AG09309 (cell line): ENCODE measurements at places on chromosomes 12 and 14.

GRCh38 chr14:74567646-74568379 is 44.2 kb downstream of the LTBP2 start:
- no peak for DNase-seq

DNA sequence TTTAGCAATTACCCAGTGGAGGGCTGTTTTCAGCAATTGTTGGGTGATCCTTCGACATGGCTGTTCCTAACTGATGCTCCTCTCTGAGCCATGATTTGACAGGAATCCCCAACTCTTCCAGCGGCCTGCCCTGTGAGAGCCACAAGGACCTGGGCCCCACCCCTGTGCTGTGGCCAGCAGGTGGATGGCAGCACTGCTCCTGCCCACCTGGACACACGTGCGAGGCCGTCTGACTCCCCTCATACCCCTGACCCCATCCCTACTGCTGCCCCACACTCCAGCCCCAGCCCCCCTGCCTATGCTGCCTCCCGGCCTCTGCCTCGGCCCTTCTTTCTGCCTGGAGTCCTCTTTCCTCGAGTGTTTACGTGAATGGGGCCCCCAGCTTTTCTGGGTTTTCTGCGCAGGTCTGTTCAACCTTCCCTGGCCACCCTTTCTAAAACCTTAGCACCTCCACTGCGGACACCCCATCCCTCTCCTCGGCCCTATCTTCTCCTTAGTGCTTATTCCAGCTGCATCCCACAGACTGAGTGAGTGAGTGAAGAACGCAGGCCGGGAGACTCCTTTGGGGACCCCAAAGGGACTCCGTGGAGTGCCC is 111.4 kb downstream of the DICER1 start:
- no peak for DNase-seq

GRCh38 chr14:105879503-105879866 is 353.1 kb downstream of the TMEM121 start:
- DNase-seq = no peak

DNA sequence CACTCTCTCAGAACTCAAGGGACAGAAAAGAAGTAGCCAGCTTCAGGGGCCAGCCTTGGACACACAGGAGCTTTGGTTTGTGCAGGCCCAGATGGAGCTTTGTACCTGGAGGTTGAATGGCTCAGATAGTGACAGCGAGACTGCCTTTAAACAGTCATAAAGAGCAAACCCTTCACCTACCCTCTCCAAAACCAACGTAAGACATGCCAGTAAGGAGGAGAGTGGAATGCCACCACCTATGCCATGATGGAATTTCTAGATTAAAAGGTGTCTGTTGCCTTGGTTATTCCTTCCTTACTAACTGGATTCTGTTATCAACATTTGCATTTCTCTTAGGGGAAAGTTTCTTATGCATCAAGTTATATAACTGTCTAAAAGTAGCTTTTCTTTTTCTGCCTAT is 98.1 kb downstream of the EML1 start:
- DNase-seq = no peak

DNA sequence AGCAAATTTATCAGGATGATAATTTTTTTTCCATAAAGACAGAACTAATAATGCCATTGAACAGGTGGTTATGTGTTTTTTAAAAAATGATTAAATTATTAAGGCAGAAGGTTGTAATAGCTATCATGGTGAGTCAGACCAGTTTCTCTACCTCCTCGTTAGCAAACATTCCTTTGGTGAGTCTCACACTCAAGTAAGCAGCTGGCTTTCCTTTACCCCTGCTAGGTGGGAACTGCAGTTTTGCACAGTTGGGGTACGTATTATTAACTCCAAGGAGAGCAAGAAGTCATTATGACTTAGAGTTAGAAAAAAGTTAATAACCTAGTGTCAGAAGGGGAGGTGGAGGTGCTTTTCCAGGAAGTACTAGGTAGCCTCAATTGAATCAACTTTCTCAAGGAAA is 165.3 kb downstream of the SNAPC1 start:
- DNase-seq = no peak

DNA sequence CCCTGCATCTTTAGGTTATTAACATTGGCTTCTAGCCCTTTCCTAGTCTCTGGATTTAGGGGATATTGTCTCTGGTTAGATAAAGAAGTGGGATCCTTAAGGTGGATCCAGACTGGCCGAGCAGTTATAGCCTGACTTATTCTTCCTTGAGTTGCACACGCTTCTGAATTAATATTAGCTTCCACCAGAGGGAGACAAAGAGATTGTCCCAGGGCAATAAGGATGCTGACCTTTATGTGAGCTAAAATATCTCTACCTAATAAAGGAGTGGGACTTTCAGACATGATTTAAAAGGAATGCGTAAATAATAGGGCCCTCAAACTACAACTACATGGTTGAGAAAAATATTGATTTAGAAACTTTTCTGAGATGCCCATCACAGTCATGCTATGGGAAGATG is 139.7 kb downstream of the SLCO1B3 start:
- DNase-seq = no peak

- no peak for DNase-seq
Observed at GRCh38 chr14:63725786-63726460, 1.9 kb downstream of the SGPP1 start.

DNA sequence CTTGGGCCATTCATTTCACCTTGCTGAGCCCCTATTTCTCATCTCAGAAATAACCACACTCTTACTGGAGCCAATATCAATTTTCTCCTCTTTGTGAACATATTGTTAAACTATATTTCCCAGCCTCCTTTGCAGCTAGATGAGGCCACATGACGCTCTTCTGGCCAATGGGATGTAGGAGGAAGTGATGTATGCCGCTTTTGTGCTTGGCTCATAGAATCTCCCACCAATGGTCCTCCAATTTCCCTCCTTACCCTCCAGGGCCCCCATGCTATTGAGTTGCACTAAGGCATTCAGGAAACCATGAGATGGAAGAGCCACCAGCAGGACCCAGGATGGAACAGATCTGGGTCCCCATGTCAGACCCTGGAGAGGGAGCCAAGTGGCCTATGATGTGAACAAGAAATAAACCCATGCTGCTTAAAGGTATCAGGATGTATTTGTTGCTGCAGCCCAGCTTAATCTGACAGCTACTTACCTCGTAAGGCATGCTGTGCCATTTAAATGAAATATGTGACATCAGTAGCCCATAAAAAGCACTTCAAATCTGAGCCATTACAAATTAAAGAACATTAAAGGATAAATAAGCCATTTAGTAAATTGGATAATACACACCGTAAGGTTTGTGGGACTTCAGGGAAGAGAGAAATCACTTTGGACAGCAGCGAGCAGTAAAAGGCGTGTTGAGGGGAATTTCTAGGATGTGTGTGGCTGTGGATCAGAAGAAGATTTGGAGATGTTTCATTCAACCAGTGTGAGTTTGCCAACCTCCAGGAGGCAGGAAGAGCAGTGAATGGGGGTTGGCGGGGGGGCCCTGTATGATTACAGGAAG is 24.4 kb upstream of the BDKRB2 start:
- DNase-seq = no peak

DNA sequence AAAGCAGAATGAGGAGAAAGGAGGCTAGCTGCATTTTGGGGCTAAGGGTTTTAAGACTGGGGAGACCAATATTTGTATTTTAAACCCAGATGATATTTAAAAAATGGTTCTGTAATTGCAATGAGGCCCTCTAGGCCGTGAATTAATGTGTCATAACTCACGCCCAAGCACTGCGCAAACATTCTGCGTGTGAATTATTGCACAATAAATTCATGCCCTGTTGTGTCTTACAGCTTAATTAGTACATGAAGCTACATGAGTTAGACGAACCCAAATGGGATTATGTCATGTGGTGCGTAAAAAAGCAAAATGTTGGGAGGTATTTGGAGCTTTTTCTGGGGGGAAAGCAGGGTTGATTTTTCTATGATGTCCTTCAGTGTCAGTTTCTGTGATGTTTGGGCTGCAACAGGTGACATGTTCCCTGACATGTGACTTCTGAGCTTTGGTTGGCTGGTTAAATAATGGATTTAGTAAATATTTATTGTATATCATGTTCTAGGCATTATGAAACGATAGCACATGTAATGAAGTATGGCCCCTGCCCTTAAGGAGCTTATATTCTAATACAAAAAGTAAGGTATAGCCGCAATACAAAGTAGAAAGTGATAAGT is 30.4 kb upstream of the CISTR start:
- DNase-seq = no peak

DNA sequence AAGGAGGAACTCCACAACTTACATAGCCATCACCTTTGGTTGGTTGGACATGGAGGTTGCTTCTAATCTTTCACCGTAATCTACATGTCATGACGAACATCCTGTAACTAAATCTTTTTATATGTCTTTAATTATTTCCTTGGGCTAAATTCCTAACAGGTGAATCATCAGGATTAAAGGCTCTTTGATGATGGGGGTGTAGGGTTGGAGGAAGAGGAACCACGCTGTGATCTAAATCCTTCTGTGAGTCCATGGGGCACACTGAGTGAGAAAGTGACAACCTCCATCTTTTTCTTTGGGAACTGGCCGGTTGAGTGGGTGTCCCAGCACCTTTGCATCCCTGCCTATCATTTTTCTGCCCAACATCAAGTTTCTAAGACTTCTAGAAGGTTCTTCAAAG is 31.1 kb upstream of the MAP1LC3B2 start:
- peak; percentile 71 for DNase-seq

DNA sequence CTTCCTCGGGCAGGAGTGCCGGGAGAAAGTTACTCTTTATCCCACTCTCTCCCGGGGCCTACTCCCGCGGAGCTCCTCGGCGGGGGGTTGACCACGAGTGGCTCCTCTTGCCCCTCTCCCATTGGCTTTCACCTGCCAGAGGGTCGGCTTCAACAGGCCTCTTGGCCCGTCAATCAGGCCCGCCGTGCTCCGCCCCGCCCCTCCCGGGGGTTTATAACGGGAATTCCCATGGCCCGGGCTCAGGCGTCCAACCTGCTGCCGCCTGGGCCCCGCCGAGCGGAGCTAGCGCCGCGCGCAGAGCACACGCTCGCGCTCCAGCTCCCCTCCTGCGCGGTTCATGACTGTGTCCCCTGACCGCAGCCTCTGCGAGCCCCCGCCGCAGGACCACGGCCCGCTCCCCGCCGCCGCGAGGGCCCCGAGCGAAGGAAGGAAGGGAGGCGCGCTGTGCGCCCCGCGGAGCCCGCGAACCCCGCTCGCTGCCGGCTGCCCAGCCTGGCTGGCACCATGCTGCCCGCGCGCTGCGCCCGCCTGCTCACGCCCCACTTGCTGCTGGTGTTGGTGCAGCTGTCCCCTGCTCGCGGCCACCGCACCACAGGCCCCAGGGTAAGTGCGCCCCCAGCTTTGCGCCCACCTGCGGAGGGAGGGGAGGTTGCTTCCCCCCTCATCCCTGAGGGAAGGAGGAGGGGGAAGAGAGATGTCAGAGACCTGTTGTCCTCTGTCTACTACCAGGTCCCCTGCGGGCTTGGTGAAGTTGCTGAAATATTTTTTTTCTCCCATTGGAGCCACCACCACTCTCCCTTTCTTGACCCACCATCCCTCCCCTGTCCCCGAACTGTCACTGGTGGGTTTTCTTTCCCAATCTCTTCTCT is at the start of gene SMOC1:
SMOC1 (plus strand) TSS at position 242 of the 869 bp plus-strand sequence; CDS start at position 505, 263 bp downstream.
- DNase-seq = no peak

GRCh38 chr14:85063747-85064146 is 466.2 kb upstream of the FLRT2 start:
- no peak for DNase-seq

DNA sequence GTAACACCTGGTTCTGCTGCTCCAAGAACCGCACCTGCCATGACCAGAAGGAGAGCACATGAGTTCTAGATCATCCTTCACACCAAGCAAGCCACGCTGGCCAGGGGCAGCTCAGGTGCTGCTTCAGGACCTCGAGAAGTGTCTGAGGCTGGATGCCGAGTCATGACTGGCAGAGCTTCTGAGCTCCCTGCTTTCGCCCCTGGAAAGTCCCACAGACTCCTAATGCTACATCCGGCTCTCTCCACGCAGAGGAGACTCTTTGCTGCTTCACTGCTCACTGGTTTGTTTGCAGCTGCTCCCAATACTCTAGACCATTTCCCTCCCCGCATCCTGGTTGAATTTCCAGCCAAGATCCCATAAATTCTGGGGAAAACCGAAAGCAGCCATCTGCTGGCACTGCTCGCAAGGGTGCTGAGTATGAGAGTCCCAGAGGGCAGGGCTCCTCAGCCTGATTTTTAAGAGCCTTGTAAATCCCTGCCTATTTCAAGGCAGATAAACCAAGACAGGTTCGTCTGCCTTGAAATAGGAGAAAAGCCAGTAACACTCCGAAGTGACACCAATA is 1.4 kb downstream of the KRT2 start:
- peak; percentile 13 for DNase-seq

DNA sequence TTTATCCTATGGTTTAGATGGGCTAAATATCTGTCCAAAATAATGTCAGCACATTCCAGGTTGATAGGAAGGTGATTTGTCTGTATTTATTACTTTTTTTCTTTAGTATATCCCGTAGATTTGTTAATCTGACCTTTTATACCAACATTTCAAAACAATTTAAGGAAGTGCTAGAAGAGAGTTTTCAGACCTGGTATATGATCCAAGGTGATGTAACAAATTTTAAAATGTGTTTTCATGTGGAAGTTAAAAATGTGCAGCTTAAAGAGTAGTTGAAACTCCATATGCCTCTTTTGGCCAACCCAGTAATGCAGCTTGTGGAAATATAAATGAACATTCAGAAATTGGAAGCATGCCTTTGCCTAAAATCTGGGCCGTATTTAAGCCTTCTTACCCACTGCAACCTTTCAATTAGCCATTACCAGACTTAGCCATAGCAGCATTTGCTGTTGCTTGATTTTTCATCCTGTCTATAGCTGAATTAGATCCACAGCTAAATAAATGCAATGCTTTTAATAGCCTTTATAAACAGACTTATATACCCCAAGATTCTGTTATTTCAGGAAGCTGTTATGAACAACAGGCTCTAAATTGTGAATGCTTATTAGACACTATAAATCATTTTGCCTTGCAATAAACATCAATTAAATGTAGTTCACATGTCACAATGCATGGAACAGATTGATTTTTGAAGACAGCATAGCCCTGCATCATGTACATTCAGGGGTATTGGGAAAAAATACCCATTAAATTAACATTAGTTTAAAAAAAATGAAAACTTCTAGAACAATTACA is 271.2 kb downstream of the PDZRN4 start:
- no peak for DNase-seq

DNA sequence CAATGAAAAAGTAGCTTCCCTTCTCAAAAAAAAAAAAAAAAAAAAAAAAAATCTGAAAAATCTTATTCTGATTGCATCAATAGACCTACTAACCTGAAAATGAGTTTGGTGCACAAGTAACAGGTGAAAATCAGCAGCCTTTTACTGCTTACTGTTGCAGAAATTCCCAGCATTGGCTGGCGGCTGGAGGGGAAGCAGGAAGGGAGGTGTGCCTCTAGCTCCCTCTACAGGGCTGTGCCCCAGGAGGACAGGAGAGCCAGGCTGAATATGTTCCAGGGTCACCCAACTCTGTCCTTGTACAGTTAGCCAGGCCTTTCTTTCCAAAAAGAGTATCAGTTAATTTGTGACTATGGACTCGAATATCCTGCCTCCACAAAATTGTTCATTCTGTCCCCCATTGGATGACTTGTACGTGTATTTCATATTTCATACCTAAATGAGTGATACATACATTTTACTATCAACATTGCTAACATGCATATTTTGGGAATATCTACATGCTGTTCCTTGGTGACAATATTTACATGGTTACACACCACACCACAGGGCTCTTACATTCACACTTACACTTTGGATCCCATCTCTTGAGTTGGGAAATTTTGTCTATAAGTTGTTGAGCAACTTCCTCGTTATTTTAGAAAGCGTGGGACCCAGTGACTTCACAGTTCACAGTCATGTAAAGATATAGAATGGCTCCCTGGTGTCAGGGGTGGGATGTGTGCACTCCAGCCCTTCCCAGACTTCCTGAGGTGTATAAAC is 124.8 kb downstream of the SAMD4A start:
- DNase-seq = no peak

GRCh38 chr14:70027785-70028428 is 148.7 kb downstream of the SMOC1 start:
- DNase-seq = no peak

GRCh38 chr12:97380440-97380839 is 82.2 kb upstream of the RMST start:
- no peak for DNase-seq
